ENCODE measurements at places on chromosomes 1 and 21.

GRCh38 chr1:232954594-232955365 lies 4.4 kb downstream of the NTPCR start:
- DNase-seq: no peak

GRCh38 chr1:201311356-201312011 lies 28.2 kb downstream of the PKP1 start:
- no peak for DNase-seq

DNA sequence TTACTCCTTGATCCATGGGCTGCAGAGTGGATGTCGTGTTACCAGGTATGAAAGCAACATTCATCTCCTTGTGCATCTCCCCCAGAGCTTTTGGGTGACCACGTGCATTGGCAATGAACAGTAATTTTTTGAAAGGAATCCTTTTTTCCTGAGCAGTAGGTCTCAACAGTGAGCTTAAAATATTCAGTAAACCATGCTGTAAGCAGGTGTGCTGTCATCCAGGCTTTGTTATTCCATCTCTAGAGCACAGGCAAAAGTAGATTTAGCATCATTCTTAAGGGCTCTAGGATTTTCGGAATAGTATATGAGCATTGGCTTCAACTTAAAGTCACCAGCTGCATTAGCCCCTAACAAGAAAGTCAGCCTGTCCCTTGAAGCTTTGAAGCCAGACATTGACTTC lies 27.3 kb downstream of the AGPAT3 start:
- no peak for DNase-seq

DNA sequence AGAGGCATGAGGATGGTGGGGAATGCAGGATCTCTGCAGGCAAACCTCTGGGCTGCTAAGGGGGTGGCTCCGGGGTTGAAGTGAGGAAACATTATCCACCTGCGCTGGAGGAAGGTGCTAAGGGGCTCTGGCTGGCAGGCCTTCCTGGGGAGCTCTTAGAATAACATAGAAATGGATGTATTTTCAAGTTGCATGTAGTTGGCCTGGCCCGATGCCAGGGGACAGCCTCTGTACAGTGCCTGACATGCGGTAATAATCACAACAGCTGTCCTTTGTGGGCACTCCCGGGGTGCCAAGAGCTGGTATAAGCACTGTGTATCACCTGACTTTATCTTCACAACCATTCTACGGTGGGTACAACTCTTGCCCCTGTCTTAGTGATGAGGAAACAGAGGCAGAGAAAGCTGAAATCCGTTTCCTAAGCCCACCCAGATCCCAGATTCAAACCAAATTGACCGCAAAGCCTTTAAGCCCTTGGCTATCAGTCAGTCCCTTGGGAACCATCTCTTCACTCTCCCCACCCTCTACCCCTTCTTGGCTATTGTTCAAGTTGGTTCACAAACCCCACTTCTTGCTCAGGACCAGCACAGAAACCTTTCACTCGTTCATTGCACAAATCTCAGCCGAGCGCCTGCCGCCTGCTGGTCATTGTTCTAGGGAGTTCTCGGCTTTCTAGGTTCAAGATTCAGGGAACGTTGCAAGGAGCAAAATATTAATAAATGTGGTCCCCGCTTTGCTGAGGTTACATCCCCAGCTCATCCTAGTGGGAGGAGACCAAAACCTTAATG lies 30.9 kb downstream of the PADI4 start:
- no peak for DNase-seq

- no peak for DNase-seq
Measured at GRCh38 chr1:30335389-30335996, 387.9 kb downstream of the MATN1 start.

GRCh38 chr1:65894738-65895605 lies 102.3 kb downstream of the PDE4B start:
- DNase-seq: no peak

Measured in astrocyte of the cerebellum (primary cell).